ENCODE measurements at places on chromosomes 2 and 18.

DNA sequence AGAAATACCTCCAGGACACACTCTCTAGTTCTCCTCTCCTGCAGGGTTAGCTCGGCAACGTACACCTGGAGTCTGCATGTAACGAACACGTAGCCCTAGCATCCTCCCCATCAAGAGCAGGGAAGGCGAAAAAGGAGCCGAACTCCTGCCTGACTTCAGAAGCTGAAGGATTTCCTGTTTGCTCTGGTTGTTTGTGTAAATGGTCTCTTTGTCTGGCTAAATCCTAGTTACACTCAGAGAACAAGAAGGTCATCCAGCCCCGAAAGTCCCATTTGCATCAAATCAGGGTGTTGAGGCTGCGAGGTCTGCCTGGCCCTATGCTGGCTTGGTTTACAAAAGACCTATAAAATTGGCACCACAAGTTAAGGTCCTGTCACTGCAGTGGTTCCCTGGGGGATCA is 66.4 kb upstream of the POMC start:
- DNase-seq = no peak

DNA sequence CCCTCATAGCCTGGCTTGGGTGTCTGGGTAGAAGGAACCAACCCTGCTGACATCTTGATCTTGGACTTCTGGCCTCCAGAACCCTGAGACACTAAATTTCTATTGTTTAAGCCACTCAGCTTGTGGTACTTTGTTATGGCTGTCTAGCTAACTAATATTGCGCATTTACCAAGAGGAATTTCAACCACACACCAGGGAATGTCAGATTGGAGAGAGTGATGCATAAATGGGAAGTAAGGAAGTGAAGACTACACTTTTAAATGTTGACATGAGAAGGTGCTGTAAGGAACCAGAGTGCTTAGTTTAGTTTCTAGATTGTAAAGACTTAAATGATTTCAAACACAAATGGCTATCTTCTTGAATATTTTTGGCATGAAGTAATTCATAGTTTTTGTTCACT is 98.9 kb upstream of the ITGB6 start:
- DNase-seq = no peak

- no peak for DNase-seq
Measured at GRCh38 chr18:39561126-39561525, 1995.5 kb upstream of the CELF4 start.

DNA sequence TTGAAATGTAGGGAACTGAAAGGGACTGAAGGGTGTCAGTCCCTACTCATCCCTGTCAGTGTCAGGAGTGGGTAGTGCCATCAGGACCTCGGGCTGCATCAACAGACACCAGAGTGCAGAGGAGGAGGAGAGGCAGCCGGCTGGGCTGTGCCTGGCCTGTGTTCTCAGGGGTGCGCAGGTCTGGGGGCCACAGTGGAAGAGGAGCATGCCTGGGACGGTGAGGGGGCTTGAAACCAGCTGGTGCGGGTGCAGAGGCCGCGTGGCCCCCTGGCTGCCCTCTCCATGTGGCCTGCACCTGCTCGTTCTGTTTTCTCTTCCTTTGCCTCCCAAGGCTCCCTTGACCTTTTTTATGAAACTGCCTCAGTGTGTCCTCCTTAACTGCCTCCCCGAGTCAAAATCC is 41.3 kb downstream of the NTSR2 start:
- no peak for DNase-seq

DNA sequence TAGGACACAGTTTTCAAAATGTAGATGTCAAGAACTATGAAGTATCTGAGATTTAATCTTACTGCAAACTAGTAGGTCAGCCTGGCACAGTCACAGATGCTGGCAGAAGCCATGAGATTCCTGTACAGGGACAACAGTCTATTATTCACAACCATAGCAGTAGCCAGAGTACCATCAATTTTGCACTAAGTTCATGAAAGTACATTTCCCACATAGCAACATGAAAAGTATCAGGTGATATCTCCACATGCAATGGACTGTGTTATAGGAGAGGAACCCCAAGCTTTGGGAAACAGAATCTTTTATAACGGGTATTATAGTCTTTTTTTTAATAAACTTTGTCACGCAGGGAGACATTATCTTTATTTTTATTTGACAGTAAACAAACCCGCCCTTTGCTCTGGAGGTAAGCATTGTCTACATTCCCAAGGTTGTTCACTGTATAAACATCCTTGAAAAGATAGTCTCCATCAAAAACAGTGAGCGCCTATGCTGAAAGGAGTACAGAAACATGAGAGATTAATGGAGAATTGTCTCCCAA is 33.4 kb upstream of the DPP4 start:
- no peak for DNase-seq

- no peak for DNase-seq
Measured at GRCh38 chr2:85134255-85134895, 1.2 kb downstream of the TCF7L1 start.

DNA sequence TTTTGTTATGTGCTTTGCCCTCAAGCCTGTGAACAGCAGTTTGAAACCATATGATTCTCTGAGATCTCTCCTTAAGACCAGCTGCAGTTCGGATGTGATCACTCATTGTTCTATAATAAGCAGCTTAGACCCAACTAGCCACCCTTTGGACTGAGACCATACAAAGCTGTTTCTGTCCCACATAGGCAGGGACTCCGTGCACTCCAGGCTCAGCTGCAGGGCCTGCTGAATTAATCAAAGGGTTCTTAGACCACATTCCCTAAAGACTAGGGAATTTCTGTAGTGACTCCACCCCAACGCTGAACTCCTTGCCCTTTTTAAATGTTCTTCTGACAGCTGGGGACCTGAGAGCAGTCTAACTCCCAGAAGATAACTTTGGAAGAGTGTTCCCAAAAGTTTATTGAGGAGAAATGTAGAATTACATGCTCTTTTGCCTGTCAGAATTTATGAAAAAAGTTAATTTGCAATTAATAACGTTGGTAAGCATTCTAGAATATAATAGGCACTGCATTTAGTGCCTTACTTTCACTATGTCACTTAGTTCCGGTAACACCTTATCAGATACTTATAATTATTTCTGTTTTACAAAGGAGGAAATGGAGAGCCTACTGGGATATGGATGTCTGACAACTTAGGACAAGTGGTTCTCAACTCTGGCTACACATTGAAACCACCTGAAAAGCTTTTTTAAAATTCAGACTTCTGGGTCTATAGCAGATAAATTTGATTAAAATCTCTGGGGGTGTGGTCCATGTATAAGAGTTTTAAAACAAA is 42.3 kb downstream of the GULP1 start:
- no peak for DNase-seq

DNA sequence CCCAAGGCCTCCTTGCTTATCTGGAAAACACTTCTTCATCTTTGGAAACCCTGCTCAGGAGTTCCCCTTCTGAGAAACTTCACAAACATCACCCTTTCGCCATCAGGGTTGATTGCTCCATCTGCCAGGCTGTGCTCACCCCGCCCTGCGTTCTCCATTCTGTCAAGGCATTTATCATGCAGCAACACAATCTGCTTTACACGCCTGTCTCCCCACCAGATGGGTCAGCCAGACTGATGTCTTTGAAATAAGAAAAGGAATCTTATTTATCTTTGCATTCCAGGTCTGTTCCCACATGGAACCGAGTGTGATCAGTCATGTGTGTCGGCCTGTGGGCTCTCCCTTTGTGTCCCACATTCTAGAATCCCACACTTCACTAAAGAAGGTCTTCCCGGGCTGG is 110.0 kb upstream of the ARL4C start:
- DNase-seq = no peak

DNA sequence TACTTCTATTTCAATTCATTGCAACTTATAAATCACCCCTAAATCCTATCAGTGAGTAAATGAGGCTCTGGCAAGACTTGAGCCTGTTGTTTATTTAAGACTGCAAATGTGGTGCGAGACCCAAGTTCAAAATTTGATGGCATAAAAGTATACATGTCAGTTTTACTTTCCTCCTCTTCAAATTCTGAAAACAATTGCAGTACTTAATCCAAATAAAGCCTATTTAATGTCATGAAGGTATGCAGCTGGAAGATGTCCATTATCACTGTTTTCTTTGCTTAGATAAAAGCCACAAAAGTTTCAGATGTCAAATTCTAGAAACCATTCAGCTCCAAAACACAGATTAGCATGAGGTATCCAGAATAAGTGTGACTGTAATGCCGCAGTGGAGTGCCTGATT is 3.3 kb downstream of the APCDD1 start:
- no peak for DNase-seq

DNA sequence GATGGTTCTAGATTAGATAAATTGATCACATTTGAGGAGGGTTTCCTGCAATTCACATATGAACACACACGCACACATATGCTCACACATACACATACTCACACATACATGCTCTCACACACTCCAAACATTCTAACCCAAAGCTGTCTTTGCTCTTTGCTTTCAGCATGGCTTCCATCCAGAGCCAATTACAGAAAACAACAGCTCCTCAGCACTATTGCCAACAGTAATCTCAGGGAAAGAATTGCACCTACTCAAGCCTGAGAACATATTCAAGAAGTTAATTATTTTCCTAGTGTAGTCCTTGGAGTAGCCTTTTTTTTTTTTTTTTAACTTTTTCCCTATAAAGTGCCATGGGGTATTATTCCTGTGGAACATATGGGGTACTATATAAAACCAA is 246.9 kb upstream of the PARD3B start:
- DNase-seq = no peak

DNA sequence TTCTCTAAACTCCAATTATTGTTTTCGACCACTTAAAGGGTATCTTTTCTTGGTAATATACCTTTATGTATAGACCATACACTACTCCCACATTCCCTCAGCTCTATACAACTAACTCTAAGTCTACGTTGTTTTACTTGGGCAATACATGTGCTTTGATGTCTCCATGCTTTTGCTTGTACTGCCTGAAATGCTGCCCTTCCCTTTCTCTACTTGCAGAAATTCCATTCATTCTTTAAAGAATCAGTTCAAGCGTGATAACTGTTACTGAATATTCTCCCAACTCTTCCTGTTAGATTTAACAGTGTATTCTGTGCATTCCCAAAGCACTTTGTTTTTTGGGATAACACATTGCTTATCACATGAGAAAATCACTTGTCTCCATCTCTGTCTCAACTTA is 157.0 kb upstream of the AQP4 start:
- no peak for DNase-seq

DNA sequence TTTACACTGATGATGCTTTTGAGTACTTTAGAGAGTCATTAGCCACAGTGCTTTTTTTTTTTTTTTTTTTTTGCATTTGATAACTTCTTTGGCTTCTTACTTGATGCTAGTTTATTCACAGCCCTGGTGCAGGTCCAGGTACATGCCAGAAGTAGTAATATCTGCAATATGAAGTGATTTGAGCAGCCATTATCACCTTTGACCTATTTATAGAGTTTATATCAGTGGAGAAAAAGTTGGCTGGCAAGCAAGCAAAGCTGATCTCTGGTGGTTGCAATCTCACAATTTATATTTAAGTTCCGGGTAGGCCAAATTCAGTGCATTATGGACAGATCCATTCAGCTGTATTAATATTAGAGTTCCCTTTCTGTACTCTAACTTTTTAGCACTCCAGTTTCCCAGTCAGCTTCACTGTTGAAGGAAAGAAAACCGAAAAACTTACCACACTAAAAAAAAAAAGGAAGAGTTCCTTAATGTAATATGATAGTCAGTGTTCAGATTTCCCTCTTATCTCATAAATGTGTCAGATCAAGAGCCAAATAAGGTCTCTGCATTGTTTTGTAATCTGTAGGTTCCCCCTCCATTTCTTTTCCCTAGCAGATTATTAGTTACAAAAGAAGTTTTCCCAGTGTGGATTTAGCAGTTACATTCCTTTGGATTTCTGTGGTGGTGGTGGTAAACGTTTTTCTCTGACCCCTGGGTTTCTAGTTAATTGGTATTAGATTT is 78.6 kb downstream of the HAUS1 start:
- DNase-seq = no peak

- no peak for DNase-seq
Measured at GRCh38 chr2:160993654-160994061, 166.6 kb upstream of the TANK start.

DNA sequence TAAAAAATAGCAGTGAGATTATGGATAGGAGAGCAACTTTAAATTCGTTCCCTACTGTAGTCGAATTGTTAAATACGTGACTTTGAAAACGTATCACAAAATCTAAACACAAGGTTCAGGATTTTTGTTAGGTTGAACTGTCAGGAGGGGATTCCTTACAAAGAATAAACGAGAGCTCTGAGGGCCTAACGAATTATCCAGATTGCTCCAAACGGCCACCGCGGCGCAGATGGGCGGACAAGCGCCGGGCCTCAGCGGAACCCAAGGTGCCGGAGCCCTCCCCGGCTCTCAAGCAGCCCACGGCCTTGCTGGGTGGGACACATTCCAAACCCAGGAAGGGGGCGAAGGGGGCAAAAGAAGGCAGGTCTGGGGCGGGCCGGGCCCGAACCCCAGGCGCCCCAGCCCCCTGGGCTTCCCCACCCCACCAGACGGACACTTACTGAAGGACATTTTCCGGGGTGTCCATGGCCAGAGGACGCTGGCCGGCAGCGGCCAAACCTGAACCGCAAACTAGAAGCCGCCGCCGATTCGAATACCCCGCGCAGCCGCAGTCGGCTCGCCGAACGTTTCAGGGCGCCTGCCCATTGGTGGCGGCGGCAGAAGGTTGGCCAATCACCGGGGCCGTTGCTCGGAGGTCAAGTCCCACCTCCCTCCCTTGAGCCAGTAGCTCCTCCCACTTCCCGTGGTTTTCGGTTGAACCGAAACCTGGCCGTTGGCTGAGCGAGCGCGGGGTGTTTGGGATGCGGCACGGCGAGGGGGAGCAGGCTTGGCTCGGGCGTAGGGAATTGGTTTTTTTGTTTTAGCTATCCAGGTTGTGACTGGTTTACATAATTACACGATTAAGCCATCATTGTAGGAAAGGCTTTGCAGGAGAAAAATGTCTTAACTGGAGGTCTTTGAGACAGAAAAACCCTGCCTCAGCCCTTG is at the start of gene BUB1:
TSS of gene BUB1 (minus strand) at position 534 of the 927 bp plus-strand sequence. CDS start at position 466, 68 bp downstream.
- DNase-seq = peak; percentile 97

DNA sequence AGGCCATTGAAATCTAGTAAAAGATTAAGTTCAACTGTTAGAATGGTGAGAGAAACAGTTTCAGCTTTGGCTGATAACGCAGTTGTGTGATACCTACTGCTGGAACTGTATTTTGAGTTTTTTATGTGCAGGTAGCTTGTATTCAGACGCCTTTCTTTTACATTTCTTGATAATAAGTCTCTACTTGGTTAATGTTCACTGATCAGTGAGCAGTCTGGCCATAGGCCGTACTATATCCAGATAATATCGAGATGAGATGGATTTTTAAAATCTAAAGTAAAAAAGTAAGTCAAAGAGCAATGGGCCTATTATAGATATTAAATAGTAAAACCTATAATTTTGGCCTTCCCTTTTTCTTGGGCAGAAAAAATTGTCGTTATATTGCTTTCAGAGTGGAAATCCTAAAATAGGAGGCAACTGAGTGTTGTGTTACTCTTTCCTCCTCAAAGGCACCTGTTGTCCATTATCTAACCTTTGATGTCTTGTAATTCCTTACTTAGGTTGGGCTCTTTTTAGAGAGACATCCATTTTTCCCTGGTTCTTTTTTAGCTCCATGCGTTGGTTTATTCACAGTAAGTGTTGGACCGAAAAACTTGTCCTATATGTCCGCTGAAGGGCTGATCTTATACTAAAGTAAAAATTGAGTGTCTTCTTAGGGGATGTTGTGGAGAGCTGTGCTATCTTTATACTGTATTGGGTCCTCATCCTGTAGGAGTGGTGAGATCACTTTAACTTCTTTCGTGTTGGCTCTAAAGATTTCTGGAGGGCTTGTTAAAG is 1.7 kb downstream of the EML4 start:
- no peak for DNase-seq

GRCh38 chr2:132757676-132758075 is 87.7 kb upstream of the LYPD1 start:
- no peak for DNase-seq
